Activated CD8-positive, alpha-beta T cell treated with anti-CD3 and anti-CD28 coated beads, Interleukin-2, amount 10 ng/mL, durations not matched to agents 7 days and 5 days (primary cell): ENCODE measurements at places on chromosomes 5 and 9. TPM values are rescaled to one million over a fixed set of nuclear protein-coding genes. Genes with fewer than 3 reads are reported as not detected.

- H3K4me3 ChIP-seq = no peak overlapping the region
- no peak overlapping the region for H3K27ac ChIP-seq
- DNase-seq = no peak
- no peaks in the 10 kb centered on the region for H3K36me3 ChIP-seq
- peaks cover 2% of the 10 kb centered on the region for H3K4me1 ChIP-seq
- no peaks in the 10 kb centered on the region for H3K27me3 ChIP-seq
These were observed 210.1 kb upstream of the ZNF608 start for GRCh38 chr5:124956471-124957029.

- no peaks in the 10 kb centered on the region for H3K27me3 ChIP-seq
- H3K4me1 ChIP-seq = no peaks in the 10 kb centered on the region
- no peaks in the 10 kb centered on the region for H3K36me3 ChIP-seq
- H3K27ac ChIP-seq = no peak overlapping the region
- DNase-seq = no peak
These were observed 8.9 kb downstream of the ZER1 start for GRCh38 chr9:128762671-128763449.

DNA sequence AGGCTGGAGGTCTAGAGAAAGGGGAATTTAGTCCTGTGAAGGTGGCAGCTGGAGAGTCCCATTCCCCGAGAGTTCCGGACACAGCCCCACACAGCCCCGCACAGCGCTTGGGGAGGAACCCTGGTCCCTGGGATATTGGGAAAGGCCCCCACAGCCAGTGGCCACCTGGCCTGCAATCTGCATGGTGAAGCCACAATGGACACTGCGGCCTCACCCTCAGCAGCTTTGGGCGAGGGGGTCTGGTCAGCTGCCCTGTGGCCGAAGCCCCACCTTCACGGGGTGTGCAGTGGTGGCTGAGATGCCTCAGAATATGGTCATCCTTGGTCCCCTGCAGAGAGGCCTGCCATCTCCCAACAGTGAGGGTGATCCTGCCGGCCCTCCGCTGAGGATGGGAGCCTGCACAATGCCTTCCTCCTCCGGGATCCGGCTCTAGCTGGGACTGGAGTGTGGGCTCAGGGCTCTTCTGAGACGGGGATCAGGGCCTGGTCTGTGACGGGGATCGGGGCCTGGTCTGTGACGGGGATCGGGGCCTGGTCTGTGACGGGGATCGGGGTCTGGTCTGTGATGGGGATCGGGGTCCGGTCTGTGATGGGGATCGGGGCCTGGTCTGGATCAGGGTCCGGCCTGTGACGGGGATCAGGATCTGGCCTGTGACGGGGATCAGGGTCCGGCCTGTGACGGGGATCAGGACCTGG lies 33.3 kb upstream of the TMEM250 start:
- no peak for DNase-seq
- H3K36me3 ChIP-seq = no peaks in the 10 kb centered on the region
- no peaks in the 10 kb centered on the region for H3K4me1 ChIP-seq
- H3K4me3 ChIP-seq = no peak overlapping the region

DNA sequence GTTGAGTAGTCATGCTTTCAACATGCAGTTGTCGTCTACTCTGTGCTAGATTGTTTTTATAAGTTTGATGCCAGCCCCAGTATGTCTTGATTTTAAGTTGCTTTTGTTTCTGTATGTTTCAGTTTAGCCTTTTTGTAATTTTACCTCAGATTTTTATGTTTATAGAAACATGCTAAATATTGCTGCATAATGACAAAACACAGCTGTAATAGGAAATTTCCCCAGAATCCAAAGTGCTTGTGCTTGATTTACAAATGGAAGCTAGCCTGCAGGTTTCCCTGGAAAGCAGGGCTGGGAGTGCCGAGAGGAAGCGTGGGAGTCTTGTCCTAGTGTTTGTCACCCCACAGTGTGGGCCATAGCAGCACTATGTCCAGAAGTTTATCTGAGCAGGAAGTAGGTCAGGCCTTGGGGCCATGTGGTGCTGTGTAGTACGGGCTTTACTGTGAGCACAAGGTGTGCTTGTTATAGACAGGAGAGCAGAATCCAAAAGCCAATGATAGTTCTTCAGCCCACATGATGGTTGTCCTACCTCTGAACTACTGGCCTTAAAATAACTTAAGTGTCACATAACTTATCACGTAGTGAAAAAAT lies 100.0 kb upstream of the NREP start:
- H3K36me3 ChIP-seq = no peaks in the 10 kb centered on the region
- H3K27me3 ChIP-seq = no peaks in the 10 kb centered on the region
- DNase-seq = no peak
- no peak overlapping the region for H3K27ac ChIP-seq
- no peak overlapping the region for H3K4me3 ChIP-seq
- peaks cover 1% of the 10 kb centered on the region for H3K4me1 ChIP-seq

- H3K27me3 ChIP-seq = no peaks in the 10 kb centered on the region
- H3K4me1 ChIP-seq = peaks cover 13% of the 10 kb centered on the region
- no peak overlapping the region for H3K4me3 ChIP-seq
- no peak overlapping the region for H3K27ac ChIP-seq
- DNase-seq = no peak
These were observed 138.5 kb downstream of the TTLL11 start for GRCh38 chr9:121954477-121955140.

DNA sequence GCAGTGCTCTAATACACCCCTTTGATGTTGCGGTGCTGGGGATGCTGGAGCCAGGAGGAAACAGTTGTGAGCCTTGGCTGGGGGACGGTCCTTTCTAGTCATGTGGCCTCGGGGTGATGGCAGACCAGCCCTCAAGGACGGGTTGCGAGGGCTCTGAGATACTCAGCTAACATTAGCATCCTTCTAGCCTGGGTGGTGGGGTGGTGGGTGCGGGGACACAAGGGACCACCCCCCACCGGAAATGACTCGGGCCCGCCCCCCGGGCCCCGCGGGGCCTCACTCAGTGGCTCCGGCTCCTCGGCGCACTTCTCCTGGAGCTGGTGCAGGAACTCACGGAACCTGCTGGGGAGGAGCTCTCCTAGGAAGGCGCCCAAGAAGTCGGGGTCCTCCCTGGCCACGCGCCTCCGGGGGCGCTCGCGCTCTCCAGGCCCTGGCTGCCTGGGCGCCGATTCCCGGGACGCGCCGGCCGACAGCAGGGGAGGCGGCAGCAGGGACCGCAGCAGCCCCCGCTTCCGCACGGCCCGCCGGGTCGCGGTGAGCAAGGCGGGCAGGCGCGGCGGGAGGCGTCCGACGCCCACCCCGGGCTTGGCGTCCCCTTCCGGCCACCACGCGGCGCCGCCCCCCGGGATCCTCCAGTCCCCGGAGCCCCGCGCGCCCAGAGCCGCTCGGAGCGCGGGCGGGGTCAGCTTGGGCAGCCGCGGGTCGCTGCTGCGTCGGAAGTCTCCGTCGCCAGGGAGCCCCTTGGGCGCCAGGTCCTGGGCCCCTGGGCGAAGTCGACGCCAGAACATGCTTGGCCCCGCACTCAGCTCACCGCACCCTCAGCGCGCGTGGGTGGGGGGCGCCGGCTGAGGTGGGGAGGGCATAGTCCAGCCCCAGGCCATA lies 873 bp downstream of the C9orf50 start:
- no peaks in the 10 kb centered on the region for H3K36me3 ChIP-seq
- peaks cover 27% of the 10 kb centered on the region for H3K27me3 ChIP-seq

DNA sequence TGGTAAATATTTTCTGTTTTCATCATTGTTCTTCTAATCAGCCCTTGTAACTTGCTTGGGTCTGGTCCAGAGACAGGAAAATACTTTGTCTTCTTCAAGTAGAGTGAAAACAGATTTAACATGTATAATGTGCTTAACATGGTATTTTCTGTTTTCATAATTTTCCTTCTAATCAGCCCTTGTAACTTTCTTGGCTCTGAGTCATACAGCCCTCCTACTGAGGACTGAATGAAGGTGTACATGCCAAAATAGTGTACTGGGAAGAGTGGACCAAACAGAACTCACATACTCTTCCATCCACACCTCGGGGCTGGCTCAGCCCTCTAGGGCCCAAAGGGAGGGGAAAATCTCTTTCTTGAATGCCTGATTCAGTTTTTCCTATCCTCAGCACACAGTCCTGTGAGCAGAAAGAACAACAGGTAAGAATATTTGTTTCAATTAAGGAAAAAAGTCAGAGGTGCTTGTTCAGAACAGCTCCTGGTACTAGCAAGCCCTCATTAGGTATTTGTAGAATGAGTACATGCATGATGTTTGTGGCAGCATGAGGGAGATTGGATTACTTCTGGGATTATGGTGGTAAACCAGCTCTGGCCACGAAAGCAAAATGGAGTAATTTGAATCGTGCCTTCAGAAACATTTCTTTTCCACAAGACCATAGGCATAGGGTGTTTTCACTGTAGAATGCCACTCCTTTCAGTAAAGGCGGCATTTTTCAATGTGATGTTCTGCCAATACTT lies 24.2 kb upstream of the MACIR start:
- peaks cover 28% of the 10 kb centered on the region for H3K27me3 ChIP-seq
- H3K36me3 ChIP-seq = no peaks in the 10 kb centered on the region
- no peaks in the 10 kb centered on the region for H3K4me1 ChIP-seq
- H3K4me3 ChIP-seq = no peak overlapping the region
- no peak overlapping the region for H3K27ac ChIP-seq

GRCh38 chr5:99156688-99157087 lies 227.9 kb upstream of the CHD1 start:
- no peaks in the 10 kb centered on the region for H3K27me3 ChIP-seq
- H3K27ac ChIP-seq = no peak overlapping the region
- DNase-seq = no peak
- no peaks in the 10 kb centered on the region for H3K4me1 ChIP-seq

The F12 gene
- 3.2 TPM for total RNA-seq

The KCNV2 gene
- not detected for total RNA-seq

The RAD1 gene
- 32.4 TPM for total RNA-seq

The SPINK13 gene
- total RNA-seq = not detected

The LECT2 gene
- total RNA-seq = not detected

The CDH12 gene
- not detected for total RNA-seq

The TPPP gene
- total RNA-seq = not detected
